GM23338 (cell line): ENCODE measurements at places on chromosomes 2 and 18. TPM values are rescaled to one million over a fixed set of nuclear protein-coding genes. Genes with fewer than 3 reads are reported as not detected.

- H3K4me1 ChIP-seq: no peaks in the 10 kb centered on the region
- no peaks in the 10 kb centered on the region for H3K27me3 ChIP-seq
- no peaks in the 10 kb centered on the region for H3K36me3 ChIP-seq
- no peak for DNase-seq
- H3K4me3 ChIP-seq: no peak overlapping the region
Measured at GRCh38 chr2:46001741-46002506, 295.3 kb upstream of the EPAS1 start.

Gene PPM1G
- 178 and 183 TPM in 2 replicates for total RNA-seq

DNA sequence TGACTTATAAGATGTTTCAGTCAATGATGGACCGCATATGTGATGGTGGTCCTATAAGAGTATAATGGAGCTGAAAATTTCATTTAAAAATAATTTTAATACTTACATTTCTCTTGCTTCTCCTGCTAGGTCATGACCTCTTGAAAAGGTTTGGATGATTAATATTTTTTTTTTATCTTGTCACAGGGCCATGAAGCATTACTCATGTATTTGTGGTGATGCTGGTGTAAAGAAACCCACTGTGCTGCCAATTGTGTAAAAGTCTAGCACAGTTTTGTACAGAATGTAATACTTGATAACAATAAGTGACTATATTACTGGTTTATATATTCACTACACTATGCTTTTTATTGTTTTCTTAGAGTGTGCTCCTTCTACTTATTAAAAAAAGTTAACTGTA is 124.2 kb upstream of the CELF4 start:
- no peaks in the 10 kb centered on the region for H3K36me3 ChIP-seq
- H3K4me1 ChIP-seq: no peaks in the 10 kb centered on the region
- H3K4me3 ChIP-seq: no peak overlapping the region

DNA sequence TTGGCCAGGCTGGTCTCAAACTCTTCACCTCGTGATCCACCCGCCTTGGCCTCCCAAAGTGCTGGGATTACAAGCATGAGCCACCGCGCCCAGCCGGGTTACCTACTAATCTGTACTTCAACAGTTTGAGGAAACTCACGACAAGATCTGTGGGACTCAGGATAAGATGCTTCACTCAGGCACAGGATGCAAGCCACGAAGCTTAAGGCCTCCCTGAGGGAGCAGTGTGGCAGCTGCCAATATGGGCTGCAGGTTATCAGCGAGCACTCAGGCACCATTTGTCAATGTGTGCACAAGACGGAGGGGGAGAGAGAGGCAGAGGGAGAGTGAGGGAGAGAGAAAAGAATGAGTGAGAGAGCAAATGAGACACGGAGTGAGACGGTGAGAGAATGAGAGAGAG is 173.6 kb upstream of the RAB6C start:
- no peak for DNase-seq
- no peak overlapping the region for H3K27ac ChIP-seq
- no peaks in the 10 kb centered on the region for H3K36me3 ChIP-seq
- peaks cover 29% of the 10 kb centered on the region for H3K4me1 ChIP-seq
- no peaks in the 10 kb centered on the region for H3K27me3 ChIP-seq

DNA sequence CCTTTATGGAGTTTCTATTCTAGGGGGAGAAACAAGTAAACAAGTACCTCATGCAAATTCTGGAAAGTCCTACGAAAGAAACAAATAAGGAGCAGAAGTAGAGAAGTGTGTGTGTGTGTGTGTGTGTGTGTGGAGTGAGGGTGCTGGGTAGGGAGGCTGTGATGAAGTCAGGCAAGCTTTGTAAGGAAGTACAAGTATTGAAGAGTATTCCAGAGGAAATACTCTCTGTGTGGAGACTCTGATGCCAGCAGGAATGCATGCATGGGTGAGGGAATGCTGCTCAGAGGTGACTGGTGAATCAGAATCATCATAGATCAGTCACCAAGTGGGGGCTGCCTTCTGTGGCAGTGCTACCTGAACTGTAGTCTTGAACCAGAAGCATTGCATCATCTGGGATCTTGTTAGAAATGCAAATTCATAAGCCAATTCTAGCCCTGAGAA is 34.5 kb downstream of the SLC4A3 start:
- peaks cover 3% of the 10 kb centered on the region; the same call in 1 of the 2 replicates for H3K36me3 ChIP-seq
- no peaks in the 10 kb centered on the region for H3K27me3 ChIP-seq
- H3K27ac ChIP-seq: peak overlapping the region; percentile 3; the same call in 1 of the 2 replicates
- no peaks in the 10 kb centered on the region for H3K4me1 ChIP-seq
- no peak for DNase-seq

Gene CENPA
- 13.0 and 16.8 TPM in 2 replicates for total RNA-seq

DNA sequence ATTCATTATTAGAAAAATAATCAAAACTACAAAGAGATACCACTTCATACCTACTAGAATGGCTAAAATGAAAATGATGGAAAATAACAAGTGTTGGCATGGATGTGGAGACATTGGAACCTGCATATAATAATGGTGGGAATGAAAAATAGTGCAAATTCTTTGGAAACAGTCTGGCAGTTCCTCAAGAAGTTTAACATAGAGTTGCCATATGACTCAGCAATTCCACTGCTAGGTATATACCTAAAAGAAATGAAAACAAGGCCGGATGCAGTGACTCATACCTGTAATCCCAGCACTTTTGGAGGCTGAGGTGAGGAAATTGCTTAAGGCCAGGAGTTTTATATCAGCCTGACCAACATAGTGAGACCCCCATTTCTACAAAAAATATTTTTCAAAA is 41.6 kb upstream of the ACYP2 start:
- H3K27me3 ChIP-seq: no peaks in the 10 kb centered on the region
- no peak for DNase-seq
- no peak overlapping the region for H3K4me3 ChIP-seq
- H3K36me3 ChIP-seq: no peaks in the 10 kb centered on the region
- no peaks in the 10 kb centered on the region for H3K4me1 ChIP-seq
- H3K27ac ChIP-seq: no peak overlapping the region

GRCh38 chr2:128362176-128362888 is 43.7 kb upstream of the HS6ST1 start:
- no peaks in the 10 kb centered on the region for H3K36me3 ChIP-seq
- H3K4me1 ChIP-seq: peaks cover 24% of the 10 kb centered on the region
- peak overlapping the region; percentile 100 for H3K27ac ChIP-seq

DNA sequence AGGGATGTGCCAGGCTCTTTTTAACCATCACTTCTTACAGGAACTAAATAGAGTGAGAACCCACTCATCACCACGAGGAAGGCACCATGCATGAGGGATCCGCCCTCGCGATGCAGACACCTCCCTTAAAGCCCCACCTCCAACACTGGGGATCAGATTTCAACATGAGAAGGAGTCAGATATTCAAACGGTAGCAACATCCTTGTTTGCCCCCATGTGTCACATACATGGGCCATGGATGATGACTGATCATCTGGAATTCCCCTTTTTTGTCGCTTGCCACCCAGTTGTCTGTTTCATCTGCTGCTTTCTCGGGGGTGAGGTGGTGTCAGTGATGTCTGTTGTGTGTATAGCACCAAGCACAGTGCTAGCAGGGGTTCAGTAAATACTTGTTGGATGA is 57.9 kb downstream of the NCK2 start:
- H3K27ac ChIP-seq: no peak overlapping the region
- no peaks in the 10 kb centered on the region for H3K36me3 ChIP-seq
- DNase-seq: no peak
- no peak overlapping the region for H3K4me3 ChIP-seq
- H3K4me1 ChIP-seq: peaks cover 30% of the 10 kb centered on the region
- H3K27me3 ChIP-seq: no peaks in the 10 kb centered on the region

Gene NCL
- total RNA-seq: 439 and 678 TPM in 2 replicates

Gene IL1R1
- total RNA-seq: 0.17 and 0.47 TPM in 2 replicates

GRCh38 chr2:4336864-4337263 is 633.5 kb downstream of the DCDC2C start:
- H3K27ac ChIP-seq: no peak overlapping the region
- DNase-seq: no peak
- H3K36me3 ChIP-seq: no peaks in the 10 kb centered on the region

DNA sequence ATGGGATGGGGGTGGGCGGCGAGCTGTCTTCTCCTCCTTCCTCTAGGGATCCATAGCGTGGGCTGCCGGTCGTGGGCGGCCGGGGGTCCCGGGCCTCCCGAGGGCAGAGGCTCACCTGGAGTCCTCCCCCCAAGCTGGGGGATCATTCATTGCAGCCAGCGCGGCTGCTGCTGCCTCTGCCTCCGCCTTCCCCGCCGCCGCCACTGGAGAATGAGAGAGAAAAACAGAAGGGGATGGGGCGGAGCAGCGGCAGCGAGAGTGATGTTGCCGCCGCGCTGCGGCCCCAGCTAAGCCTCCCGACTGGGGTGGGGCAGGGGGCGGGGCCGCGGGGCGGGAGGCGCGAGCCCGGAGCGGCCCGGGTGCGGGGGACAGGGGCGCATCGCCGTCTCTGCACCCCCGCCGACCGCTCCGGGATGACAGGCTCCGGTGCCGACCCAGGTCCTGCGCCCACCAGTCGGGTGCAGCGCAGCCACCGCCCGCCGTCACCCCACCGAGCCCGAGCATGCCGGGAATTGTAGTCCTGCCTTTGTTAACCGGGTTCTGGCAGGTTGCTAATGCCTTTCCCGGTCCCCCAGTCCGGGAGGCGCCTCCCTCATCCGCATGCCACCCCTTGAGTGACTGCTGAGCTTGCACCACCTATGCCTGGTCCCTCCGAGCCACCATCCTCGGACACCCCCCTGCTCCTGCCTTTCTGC is at the start of gene KIF3C:
Gene KIF3C (minus strand): TSS at position 225 of the 695 bp plus-strand sequence. CDS start 580 bp downstream, outside the sequence.
- peaks cover 34% of the 10 kb centered on the region for H3K4me1 ChIP-seq
- H3K27me3 ChIP-seq: no peaks in the 10 kb centered on the region
- peak within 1 kb of the TSS; percentile 97 for H3K27ac ChIP-seq
- DNase-seq: peak; percentile 97
- no peaks in the 10 kb centered on the region for H3K36me3 ChIP-seq
- peak within 1 kb of the TSS; percentile 96 for H3K4me3 ChIP-seq

DNA sequence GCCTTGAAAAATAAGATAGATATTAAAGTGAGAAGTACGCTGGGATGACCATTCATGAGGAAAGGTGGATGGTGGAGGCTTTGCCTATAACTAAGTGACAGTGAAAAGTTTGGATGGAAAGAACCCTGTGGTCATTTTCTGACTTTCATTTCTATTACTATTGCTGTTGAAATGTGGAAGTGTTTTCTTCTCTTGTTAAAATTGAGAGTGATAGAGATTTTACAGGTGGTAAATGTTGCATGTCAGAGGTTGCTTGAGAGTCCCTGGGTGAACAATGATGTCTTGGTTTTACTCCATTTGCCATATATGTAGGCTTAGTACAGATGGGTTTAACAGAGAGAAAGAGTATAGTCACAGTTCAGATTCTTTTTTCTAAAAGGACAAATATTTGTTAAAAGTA is 18.4 kb downstream of the NCOA1 start:
- no peaks in the 10 kb centered on the region for H3K36me3 ChIP-seq
- no peak overlapping the region for H3K4me3 ChIP-seq
- no peak overlapping the region for H3K27ac ChIP-seq

Gene FIGN
- 13.2 and 17.2 TPM in 2 replicates for total RNA-seq

GRCh38 chr2:234792621-234793022 is 159.2 kb upstream of the SH3BP4 start:
- no peak overlapping the region for H3K4me3 ChIP-seq
- H3K36me3 ChIP-seq: no peaks in the 10 kb centered on the region
- H3K27me3 ChIP-seq: no peaks in the 10 kb centered on the region

Gene TEX44
- not detected in 2 replicates for total RNA-seq

DNA sequence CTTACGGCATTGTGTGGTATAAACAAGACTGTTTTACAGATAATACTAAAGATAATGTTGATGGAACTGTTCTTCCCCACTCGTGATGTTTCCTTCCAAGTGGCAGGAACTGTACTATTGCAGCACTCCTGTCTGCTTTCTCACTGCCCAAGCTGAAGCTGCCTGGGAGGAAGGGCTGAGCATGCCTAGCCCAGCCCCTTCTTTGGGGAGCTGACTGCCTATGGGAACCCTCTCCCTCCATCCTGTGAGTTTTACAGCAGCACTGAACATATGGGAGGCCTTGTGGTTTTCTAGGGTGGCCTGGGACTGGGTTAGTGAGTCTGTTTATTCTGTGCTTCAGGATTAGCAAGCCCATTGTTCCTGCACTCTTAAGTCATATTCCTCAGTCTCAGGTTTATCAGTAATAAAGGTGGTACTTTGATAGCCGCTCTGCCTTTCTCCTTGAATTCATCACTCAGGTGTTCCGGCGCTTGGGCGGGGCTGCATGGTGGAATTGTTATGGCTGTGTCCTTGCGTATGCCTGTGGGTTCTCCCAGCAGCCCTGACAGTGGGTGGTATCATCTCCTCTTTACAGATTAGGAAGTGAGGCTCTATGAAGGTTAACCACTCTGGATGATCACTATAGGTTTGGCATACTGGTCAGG is 379.7 kb downstream of the PTPRM start:
- no peak overlapping the region for H3K27ac ChIP-seq
- no peak overlapping the region for H3K4me3 ChIP-seq
- no peaks in the 10 kb centered on the region for H3K36me3 ChIP-seq
- H3K4me1 ChIP-seq: no peaks in the 10 kb centered on the region
- no peaks in the 10 kb centered on the region for H3K27me3 ChIP-seq
- peak; percentile 25 for DNase-seq

Gene MAP3K19
- total RNA-seq: not detected in 2 replicates

DNA sequence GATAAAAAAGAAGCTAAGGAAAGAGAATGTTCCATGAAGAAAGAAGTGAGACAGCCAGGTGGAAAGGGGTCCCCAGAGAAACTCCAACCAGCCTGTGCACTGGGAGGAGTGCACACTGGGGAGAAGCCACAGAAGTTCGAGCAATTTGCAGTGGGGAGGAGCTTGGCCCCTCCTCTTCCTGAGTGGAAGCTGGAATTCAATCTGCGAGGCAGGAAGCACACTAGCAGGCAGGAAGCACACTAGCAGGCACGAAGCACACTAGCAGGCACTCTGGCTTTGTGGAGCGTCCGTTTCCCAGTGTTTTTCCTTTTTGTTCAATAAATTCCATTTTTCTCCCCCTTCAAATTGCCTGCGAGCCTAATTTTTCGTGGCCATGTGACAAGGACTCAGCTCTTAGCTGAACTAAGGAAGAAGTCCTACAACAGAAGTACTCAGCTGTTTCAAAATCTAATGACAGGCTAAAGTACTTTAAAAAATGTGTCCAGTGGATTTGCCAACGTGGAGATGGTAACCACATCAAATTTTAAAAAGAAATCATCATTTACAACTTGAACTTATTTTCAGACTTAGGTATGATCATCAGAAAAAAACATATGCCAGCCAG is 21.4 kb upstream of the SPIRE1 start:
- H3K4me1 ChIP-seq: no peaks in the 10 kb centered on the region
- H3K27ac ChIP-seq: peak overlapping the region; percentile 32; the same call in 1 of the 2 replicates
- H3K4me3 ChIP-seq: no peak overlapping the region

DNA sequence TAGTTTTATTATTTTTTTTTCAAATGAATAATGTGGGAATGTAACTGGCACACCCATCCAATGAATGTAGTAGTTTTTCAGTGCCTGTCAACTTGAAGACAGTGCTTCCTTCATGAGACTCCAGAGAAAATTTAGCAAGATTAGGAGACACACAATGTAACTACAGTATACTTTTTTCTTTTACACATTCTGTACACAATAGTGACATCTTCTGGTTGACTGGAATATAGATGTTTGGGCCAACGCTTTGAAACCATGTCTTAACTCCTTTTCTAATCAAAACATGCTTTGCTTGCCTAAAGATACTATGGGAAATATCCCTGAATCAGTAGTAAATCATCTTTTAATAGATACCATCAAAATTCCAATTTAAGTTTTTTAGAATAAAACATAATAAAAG is 229.5 kb upstream of the ZC3H15 start:
- peaks cover 5% of the 10 kb centered on the region; the same call in 1 of the 2 replicates for H3K4me1 ChIP-seq
- H3K4me3 ChIP-seq: no peak overlapping the region
- no peaks in the 10 kb centered on the region for H3K27me3 ChIP-seq
- DNase-seq: peak; percentile 66
- H3K36me3 ChIP-seq: no peaks in the 10 kb centered on the region

GRCh38 chr2:197088694-197089093 is 162.2 kb upstream of the PGAP1 start:
- peak; percentile 24 for DNase-seq
- no peaks in the 10 kb centered on the region for H3K27me3 ChIP-seq
- H3K27ac ChIP-seq: no peak overlapping the region
- no peaks in the 10 kb centered on the region for H3K36me3 ChIP-seq
- H3K4me1 ChIP-seq: no peaks in the 10 kb centered on the region
- H3K4me3 ChIP-seq: no peak overlapping the region
